ENCODE measurements at places on chromosomes 3 and 15.

GRCh38 chr3:119524931-119525662, 26.8 kb downstream of the TIMMDC1 start:
- no peak for DNase-seq

DNA sequence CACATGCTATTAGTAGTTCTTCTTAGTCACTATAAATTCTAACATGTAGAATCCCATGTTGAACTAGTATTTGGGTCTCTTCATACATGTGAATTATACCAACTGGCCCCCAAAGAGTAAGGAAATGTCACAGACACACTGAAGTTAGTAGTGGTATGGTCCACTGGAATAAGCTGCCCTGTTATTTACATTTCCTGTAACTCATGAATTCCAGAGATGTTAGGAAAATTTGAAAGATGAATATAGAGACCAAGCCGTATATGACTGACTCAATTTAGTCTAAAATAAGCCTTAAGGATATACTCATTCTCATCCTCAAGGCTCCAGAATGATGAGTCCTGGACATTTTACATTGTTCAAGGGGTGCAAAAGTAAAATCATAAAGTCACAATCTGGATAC, 81.2 kb downstream of the FBXL22 start:
- no peak for DNase-seq

GRCh38 chr3:53196575-53197407, 35.8 kb downstream of the PRKCD start:
- DNase-seq, result no peak

- no peak for DNase-seq
Measured at GRCh38 chr3:69490235-69490634, 104.3 kb upstream of the FRMD4B start.

DNA sequence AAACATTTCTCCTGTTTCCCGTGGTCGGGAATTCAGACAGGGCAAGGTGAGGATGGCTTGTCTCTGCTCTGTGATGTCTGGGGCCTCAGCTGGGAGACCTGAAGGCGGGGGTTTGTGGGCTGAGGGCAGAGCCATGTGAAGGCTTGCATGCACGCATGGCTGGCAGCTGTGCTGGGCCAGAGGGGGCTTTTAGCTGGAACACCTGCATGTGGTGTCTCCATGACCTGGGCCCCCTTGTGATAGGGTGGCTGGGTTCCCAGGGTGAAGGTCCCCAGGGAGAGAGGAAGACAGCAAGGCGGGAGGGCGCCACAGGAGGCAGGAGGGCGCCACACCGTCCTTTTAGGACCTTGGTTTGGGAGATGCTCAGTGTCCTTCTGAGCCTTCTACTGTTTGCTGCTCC, 101.6 kb upstream of the PRR23E start:
- no peak for DNase-seq

DNA sequence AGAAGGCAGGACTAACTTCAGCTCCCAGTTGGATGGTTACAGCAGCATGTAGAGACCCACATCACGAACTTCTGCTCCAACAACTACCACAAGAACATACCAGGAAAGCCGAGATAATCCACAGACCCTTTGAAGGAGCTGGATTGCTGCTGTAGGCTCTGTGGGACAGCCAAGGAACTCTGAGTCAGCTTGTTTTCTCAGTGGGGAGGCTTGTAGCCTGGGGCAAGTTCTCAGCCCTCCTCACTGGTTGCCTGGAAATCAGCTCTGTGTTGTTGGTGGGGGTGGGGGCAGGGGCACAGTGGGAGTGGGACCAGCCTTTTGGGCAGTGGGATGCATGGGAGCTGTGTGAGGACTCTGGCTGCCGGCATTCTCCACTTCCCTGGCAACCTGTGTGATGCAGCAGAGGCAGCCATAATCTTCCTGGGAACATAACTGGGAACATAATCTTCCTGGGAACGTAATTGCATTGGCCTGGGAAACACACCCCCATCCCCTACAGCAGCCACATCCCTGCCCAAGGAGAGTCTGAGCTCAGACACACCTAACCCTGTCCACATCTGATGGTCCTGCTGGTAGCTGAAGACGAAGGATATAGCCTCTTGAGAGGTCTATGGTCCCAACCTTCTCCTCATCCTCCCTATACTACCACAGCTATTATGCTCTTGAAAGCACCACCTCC, 153.1 kb downstream of the PEAK1 start:
- DNase-seq, result no peak

DNA sequence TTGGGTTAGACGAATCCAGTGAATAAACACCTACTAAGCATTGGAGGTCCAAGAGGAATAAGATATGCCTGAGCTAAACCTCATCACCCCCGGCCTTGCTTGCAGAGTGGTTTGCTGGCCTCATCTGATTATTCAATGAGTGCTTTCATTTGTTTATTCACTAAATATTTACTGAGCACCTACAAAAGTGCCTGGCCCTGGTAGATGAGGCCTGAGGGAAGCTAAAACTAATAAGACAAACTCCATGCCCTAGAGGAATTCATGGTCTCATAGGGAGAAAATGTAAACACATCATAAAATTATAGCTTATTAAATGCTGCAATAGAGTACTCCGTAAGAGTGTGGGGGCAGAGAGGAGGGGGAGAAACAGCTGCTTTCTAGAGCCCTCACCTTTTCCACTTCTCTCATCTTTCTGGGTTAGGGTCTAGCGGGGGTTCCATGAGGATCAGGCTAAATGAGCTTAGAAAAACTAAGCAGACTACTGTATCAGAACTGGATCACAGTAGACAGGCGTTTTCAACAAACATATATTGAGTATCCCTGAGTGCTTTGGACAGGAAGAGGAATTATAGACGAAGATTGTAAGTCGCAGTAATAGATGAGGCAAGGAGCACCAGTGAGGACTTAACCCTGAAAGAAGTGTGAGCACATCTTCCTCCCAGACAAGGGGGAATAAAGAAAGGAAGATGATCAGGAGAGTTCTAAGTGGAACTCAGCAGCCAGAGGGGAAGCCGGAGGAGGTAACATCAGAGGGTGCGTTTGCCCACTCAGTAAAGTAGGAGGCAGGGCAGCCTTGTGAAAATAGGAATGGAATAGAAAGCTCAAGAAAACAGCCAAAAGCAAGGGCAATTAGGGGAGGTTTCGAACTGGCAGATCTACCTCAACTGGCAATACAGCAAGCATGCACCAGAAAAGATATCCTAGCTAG, 31.5 kb upstream of the LAMP3 start:
- no peak for DNase-seq

All from stimulated activated naive B cell treated with anti-CD40 and anti-IgM and Interleukin-4, amounts not matched to agents 10 μg/mL and 1 μg/mL and 100 μg/mL, for 72 hours (primary cell).